GM12878 (cell line): ENCODE measurements at places on chromosomes 2 and 18.

GRCh38 chr18:11052800-11053199, 96.6 kb downstream of the PIEZO2 start:
- no peak for DNase-seq

DNA sequence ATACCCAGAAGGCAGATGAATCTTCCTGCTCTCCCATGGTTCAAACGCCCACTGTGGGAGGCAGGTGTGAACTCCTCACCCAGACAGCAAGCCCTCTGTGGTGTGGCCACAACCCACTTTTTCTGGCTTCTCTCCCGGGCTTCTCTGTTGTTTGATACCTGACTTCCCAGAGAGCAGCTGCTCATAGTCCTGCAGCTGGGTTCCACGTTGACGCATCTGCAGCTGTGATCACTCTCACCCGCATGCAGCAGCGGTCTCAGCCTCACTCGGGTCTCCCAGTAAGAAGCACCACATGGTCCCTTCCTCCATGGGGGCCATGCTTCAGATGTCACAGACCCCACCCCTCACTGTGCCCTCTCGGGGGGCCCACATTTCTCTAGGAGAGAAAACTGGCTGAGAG, 3.5 kb downstream of the ASPRV1 start:
- no peak for DNase-seq

DNA sequence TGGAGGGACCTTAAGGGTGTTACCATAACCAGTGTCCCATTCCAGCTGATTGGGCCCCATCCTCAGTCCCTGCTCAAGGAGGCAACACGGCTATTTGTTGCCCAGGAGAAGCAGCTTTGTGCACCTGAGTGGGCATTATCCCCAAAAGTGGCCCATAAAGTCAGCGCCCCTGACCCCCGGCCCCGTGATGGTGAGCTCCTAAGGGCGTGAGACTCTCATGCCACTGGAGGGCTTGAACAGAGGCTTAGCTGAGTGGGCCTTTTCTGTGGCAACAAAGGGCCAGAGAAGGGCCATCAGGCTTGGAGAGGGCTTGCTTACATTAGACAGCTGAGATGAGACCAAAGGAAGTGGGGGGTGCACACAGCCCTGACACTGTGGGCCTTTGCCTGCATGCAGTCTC, 99.2 kb upstream of the RAB6C start:
- DNase-seq, result no peak

- no peak for DNase-seq
Observed at GRCh38 chr2:133477616-133477990, 90.7 kb downstream of the NCKAP5 start.

- no peak for DNase-seq
Observed at GRCh38 chr18:22765896-22766295, 167.2 kb upstream of the RBBP8 start.
